ENCODE measurements at places on chromosomes 3 and 15.

DNA sequence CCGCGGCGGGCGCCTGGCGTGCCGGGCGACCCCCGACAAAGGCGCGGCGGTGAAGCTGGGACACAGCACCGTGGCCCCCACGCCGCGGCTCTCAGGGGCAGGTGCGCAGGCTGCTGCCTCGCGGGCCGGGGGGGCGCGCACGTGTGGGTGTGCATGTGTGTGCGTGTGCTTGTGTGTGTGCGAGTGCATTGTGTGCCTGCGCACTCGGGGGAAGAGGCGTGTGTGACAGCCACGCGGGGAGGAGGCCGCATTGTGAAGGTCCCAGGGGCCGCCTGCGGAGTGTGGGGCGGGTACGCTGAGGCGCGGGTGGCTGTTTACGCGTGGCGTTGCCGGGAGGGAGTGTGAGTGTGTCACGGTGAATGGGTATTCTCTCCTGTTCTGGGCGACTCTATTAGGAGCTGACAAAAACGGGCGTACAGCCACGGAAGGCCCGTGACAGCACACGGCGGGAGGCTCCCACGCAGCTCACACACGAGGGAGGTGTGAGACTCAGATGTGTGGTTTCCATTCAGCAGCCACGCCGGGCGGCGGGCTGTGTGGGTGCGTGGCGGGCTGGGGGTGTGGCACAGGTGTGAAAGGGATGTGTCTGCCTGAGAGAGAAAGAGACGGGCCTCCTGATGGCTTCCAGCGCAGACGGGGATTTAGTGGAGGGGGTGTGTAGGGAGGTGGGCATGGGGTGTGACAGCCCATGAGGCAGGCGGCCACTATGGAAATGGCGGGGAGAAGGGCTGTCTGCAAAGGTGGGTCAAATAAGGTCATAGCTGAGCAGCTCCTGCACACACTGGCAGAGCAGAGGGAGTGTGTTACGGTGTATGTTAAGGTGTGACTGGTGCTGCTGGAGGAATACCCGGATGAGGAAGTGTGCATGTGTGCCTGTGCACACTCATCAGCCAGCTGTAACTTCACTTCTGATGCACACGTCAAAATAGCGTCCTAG, 750 bp downstream of the PODXL2 start:
- no peak for DNase-seq

- no peak for DNase-seq
Measured at GRCh38 chr3:57694146-57694545, 1.3 kb upstream of the DENND6A start.

DNA sequence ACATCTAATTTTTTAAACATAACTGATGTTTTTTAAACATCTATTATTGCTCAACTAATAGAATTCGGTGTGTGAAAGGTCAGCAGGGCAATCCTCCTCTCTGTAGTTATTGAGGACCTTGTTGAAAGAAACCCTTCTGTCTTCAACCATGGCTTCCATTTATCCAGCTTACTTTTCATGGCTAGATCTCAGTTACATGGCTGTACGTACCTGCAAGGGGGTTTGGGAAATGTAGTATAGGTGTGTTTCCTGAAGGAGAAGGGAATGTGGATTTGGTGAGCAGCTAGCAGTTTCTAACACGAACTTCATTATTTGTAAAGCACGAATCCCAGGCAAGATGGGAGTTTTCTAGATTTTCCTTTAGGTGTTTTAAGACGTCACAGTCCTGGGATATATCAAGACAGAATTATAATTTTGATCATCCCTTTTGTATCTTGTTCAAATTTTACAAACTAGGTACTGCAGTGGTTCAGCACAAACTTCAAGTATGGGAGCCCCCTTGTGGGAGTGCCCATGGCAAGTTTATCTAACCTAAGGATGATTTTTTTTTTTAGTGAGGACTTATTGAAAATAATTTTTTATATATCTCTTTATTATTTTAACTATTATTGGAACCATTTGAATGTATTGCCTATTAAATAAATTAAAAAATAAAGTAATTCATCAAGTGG, 41.6 kb downstream of the FBXL2 start:
- no peak for DNase-seq

GRCh38 chr3:49170744-49171118, 667 bp upstream of the KLHDC8B start:
- DNase-seq, result no peak

DNA sequence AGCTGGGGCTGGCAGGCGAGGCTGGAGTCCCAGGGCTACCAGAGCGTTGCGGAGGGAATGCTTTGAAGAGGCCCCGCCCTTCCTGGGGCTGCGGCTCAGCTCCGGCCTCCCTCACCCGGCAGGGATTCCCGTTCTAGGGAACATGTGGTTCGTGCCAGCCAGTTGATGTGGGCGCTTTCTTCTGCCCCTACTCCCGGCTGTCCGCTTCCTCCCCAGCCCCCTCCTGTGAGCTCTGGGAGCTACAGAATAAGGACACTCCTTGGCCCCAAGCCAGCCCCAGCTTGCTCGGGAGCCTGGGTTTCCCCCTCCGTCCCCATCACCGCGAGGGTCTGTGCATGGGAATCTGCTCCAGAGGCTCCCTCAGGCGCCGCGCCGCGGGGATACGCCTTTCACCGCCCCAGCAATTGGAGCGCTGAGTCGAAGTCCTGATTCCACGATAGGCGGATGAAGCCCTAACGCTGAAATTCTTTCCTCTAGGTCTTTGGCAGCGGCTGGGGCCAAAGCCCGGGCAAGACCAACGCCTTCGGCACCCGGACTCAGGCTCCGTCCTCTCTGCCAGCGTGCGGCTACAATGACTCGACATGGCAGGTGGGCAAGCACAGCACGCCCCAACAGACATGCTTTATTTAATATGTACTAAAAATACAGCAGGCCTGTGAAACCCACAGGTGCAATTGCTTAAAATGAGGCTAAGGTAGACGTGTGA, 69.5 kb downstream of the KLF15 start:
- peak; percentile 61 for DNase-seq

DNA sequence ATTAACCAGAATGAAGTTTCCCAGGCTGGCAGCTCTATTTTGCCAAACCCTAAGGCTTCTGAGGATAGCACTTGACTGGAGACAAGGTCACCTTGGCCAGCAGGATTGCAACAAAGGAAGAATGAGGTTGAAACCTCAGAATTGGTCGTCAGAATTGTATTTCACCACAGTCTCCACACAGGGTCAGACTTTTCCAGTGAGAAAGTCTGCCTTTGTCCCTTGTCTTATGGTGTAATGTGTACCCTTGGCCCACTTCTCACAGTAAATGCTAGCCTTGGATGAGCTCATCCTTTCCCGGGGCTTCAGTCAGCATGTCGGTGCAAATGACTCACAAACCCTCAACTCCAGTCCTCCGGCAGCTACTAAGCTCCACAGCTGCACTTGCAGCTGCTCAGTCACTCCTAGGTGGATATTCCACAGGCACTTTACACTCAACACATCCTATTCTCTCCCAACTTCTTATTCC, 19.7 kb downstream of the SSR3 start:
- peak; percentile 100 for DNase-seq

DNA sequence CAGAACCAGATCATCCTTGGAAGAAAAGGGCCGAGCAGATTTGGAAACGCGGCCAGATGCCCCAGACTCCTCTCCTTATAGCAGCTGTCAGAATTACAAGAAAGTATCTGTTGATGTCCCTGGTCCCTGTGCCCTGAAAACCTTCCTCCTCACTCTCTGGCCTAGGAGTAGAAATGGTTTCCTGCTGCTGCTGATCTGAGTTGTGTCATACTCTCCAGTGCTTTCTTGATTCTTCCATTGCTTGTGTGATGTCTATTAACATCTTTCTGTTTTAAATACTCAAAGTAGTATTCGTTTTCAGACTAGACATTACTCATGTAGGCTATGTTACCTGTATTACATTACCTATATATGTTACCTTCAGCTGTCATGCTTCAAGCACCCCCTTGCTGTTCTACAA, 26.8 kb upstream of the HERC1 start:
- DNase-seq, result no peak

DNA sequence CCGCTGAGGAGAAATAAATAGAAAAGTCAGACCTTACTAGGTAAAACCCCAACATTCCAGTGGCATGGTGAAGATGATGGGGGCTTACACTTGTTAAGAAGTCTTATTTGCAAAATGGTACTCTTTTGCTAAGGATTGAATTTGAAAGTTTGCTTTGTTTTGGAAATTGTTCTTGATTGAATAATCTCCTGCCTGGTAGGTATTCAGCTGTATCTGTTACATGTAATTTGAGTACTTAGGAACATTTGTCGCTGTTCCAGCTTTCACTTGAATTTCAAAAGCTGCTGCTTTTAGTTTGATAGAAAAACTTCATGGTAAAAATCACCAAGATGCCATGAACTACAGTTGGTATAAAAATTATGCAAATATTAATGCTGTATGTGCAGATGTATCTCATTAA, 44.6 kb downstream of the TFG start:
- peak; percentile 52 for DNase-seq

- DNase-seq, result peak; percentile 99
Measured at GRCh38 chr3:161890147-161890625, 393.6 kb downstream of the OTOL1 start.

DNA sequence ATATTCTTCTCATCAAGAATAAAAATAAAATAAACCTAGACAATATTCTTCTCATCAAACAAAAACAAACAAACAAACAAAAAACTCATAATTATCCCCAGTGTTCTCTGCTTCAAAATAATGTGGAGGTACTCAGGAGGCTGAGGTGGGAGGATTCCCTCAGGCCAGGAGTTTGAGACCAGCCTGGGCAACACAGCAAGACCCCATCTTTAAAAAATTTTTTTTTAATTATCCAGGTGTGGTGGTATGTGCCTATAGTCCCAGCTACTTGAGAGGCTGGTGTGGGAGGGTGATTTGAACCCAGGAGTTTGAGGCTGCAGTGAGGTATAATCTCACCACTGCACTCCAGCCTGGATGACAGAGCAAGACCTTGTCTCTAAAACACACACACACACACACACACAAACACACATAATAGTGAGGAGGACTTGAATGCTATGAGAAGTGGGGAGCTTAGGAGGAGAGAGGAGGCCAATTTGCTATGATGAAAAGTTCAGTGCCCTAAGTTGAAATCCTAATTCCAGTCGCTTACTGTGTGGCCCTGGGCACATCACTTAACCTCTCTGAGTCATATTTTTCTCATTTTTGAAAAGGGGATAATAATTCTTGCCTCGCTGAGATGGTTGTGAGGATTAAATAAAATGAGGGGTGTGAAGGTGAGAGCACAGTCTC, 35.8 kb upstream of the HERC1 start:
- no peak for DNase-seq

DNA sequence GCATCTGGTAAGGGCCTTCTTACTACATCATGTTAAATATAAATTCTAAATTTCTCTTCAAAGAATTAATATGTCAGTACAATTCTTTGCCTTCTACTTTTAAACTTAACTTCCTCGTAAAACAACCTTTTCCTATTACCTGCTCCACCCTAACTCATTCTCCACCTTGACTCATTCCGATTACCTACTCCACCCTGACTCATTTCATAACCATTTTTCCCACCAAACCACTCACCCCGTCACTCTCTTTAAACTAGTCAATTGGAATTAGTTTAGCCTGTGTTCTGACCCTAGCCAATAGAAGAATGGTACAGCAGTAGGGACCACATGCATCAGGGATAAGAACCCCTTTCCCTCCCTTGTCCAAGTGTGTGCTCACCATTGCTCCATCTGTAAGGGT, 65.6 kb downstream of the PLSCR2 start:
- no peak for DNase-seq

DNA sequence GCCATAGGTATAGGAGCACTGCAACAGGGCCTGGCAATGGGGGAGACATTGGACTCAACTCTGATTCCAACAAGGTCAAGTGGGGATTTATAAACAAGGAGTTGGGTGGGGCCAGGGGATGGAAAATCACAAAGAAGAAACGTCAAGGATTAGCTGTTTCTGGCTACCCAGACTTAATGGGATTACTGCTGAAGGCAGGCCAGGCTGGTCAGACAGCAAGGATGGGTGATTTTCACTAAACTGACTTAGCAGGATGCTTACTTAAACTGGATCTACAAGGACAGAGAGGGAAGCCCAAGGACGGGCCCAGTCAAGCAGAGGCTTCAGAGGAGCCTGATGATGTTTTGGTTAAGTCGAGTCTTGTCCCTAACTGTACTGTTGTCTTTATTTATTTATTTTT, 76.2 kb downstream of the USP13 start:
- DNase-seq, result no peak

- DNase-seq, result no peak
Measured at GRCh38 chr15:94041746-94042145, 189.6 kb upstream of the MCTP2 start.

GRCh38 chr15:89002830-89003229, 85.4 kb upstream of the ABHD2 start:
- DNase-seq, result no peak

DNA sequence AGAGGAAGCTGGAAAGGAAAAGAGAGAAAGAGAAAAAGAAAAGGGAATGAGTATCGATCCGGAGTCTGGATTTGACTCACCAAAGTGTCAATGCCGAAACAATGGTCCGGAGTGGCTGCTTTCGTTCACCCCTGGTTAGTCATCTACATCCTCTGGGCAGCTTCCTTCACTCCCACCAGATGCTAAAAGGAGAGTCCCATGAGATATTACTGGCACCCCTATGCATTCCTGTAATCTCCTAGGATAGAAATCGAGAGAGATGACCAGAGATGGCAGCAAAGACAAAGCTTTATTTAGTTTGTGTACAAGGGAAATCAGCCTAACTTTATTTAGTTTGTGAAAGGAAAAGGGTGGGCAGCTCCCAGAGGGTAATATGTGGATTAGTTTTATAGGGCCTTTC, 622.2 kb downstream of the ZPLD1 start:
- DNase-seq, result no peak

DNA sequence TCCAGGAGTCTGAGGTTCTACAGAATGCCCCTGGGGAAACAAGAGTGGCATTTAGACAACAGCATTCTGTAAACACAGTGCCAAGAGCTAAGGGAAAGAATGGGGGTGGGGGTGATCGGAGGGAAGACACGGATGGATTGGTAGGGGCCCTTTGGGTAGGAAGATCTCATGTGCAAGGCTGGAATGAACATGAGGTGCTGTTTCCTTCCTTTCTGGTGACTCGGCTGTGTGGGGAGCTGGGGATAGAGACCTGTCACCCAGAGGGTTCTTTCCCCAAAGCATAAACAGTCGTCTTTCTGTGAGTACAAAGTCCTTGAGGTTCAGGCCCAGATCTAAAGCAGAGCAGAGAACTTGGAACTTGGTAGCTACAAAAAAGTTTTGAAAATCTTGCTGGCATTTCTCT, 11.7 kb downstream of the TPM1 start:
- no peak for DNase-seq

- DNase-seq, result peak; percentile 49
Measured at GRCh38 chr3:147418808-147419701, 9.9 kb downstream of the ZIC1 start.
